ENCODE measurements at places on chromosomes 7 and 10.
A peak's percentile ranks its signal among the peaks of the same experiment; 100 is the strongest.

GRCh38 chr7:91330191-91330808 lies 66.1 kb downstream of the FZD1 start:
- DNase-seq, result no peak

DNA sequence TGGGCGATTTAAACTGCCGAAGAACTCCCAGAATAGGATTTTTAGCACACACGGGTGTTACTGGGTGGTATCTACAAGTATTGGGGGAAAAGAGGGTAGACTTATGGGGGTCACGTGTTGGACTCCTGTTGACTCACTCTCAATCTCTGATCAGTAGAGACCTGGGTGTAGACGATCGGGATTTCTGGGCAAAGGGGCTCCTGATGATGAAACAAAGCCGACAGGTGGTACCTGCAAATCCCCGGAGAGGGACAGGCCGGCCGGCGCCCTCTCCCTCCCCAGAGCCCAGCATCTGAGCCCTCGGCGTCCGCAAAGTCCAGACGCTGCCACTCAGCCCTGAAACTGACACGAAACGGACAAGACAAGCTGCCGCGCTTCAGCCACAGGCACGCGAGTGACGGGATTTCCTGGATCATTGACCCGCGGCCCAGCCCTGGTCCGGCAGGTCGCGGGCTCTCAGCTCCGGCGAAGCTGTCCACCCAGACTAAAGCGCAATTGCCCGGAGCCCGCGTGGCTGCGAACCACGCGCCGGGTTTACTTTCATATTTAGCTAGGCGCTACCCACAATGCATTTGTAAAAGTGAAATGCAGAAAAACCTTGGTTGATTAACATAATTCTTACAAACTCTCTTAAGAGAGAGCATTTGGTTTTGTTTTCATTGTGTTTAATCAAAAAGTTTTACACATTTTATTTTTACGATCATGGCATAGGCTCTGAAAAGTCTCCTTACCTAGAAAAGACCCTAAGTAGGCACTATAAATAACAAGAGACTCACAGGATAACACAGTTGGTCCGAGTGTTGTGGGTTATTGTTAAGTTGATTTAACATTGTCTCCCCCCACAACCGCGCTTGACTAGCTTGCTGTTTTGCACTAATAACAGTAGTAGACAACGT lies 56.9 kb upstream of the EZH2 start:
- peak; percentile 88 for DNase-seq

GRCh38 chr7:91596287-91596686 lies 284.2 kb downstream of the MTERF1 start:
- no peak for DNase-seq

DNA sequence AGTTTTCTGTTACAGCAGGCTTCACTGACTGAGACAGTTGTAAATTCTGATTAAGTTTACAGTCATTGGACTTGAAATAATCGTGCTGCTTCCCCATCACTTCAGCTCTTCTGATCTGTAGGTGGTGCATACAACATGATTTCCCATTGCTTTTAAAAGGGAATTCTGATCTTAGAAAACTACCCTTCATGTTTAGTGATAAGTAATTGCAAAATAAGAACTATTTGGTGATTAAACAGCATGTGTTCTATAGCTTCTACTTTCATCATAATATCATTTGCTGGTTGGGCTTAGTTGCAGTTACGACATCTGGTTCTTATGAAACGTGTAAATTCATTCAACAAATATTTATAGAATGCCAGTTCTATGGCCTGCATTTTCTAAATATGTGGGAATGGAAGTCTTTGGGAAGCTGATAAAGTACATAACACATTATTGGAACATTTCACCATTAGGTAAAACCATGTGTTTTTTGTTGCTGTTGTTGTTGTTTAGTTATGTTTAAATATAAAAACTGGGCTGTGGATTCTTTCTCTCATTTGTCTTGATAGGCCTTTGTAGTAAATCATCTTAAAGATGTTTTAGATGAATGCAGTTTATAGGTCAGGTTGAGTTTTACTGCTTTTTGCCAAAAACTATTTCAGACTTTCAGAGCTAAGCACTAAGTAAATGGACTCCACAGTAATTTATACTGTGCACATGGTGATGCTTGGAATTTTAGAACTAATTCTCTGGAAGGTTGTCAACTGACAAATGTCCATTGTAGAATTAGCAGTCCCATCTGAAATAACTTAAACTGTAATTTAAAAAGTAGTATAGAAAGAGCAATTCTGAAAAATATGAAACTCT lies 13.1 kb downstream of the GNAI1 start:
- no peak for DNase-seq
